Caudate nucleus (tissue), 63 donors: ENCODE measurements at places on chromosomes 4 and X.

DNA sequence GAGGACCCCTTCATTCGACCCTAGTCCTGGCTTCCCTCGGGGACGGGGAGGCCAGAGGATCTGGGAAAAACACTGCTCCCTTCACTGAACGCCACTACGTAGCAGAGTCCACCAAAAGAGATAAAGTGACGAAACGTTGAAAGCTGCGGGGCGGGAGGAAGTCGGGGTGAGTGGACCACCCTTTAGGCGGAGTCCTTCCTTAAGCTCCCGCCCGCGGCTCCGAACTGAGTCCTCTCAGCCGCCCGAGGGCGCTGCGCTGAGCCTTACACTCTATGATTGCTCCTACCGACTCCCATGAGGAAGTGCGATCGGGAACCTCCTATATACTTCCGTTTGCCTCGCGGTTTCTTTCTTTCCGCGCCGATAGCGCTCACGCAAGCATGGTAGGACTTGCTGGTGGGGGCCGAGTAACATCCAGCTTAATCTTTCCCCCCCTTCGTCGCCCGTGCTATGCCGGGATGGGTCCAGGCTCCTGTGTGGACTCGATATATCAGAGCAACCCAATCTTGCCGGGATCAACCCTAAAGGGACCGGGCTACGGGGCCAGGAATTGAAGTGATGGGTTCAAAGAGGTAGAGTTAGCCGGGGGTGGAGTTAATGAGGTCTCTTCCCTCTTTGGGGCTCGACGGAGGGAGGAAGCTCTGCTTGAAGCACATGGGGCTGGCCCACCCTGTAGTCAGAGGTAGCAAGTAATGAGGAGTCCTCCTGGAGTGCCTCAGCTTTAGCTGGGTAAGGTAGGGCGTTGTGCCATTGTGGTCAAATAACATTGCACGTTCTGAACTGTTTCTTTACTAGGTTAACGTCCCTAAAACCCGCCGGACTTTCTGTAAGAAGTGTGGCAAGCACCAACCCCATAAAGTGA is at the start of gene RPL36A:
RPL36A (plus strand) TSS at position 348 of the 862 bp plus-strand sequence; CDS start at position 381, 33 bp downstream.
- peak; percentile 87 for DNase-seq

DNA sequence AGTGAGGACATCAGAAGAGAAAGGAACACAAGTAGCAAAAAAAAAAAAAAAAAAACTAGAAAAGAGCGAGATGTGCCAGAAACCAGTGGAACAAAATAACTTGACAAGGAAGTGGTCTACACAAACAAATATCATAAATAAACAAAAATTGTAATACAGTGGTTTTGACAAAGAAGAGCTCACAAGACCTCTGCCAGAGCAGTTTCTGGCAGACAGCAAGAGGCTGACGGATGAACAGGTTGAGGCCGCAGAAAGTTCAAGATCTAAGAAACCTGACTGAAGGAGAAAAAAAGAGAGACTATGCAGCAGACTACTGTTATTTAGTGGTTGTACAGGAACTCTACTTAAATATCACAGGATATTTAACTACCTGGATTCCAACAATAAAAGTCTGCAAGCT is 66.2 kb downstream of the MAB21L2 start:
- no peak for DNase-seq

DNA sequence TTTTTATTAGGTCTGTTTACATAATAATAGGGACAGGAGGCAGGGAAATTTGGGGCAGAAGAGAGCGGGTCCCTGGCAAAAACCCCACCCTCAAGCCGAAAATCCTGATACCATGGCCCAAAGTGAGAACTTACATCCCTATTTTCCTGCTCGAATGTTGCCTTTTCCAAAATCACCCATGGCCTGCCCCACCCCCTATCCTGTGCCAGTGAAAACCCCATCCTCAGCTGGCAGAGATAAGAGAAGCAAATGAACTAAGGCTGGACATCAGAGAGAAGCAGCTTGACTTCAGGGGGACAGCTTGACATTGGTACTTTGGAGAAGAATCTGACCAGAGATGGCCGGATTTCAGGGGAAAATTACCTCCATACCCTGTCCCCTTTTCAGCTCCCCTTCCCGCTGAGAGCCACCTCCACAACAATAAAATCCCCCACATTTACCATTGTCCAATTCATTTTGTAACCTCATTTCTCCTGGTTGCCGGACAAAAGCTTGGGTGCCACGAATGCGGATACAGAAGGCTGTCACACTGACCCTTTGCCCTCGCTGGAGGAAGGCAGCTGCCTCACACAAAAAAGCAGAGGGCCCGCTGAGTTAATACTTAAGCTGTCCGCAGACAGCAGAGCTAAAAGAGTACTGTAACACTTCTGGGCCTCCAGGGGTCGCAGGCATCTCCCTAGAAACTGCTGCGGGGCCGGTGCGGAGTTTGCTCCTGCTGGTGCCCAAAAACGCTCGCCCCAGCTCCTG is 196.2 kb downstream of the SNCA start:
- no peak for DNase-seq

DNA sequence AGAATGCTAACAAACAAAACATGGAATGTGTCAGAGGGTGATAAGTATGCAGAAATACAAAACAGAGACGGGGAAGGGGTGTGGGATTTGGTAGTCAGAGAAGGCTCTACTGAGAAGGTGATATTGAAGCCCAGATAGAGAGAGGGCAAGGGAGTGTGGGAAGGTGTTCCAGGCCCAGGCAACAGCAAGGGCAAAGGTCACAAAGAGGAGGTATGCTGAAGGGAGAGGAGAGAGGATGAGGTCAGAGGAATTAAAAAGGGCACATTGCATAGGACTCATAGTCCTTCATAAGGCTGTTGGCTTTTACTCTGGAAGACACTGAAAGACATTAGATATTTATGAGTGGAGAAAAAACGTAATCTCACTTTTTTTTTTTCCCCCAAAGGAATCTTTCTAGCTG is 82.6 kb upstream of the TNIP3 start:
- no peak for DNase-seq

DNA sequence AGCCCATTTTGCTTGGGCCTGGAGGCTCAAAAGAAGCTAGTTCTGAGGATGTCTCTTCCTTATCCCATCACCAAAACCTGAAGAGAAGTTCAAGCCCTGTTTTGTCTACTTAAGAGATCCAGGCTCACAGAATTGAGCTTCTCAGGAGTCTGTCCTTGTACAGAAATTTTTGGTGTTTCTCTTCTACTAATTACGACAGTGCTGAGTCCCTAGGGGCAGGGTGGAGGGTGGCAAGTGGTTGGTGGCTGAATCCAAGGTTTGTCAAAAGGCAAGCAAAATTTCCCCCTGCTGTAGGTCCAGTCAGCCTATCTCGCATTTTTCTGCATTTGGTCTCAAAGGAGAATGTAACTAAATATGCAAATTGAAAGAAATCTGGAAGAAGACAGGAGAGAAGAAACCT is 377.9 kb downstream of the SMARCA1 start:
- DNase-seq: no peak

GRCh38 chr4:25211721-25212120 is 22.1 kb upstream of the PI4K2B start:
- DNase-seq: no peak

- DNase-seq: no peak
Measured at GRCh38 chr4:93317561-93317960, 511.0 kb upstream of the ATOH1 start.

DNA sequence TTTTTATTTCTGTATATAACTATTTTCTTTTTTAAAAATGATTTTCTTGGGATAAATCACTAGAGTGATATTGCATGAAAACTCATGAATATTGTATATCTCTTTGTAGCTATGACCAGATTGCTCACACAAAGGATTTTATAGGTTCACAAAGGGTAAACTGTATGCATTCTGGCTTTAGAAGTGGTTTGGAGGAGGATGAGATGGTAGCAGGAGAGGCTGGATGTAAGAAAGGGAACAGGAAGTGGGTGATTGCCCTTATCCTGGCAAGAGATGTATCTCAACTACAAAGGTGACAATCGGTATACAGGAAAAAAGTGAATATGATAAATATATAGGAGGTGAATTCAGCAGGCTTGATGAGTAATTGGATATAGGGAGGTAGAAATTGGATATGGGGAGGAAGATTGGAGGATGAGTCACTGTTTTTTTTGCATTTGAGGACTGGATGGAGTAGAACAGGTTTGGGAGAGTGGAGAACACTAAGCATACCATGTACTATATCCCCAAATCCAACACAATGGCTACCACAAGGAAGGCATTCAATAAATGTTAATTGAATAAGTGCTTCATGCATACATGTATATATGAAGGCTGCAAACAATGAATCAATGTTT is 9.9 kb downstream of the FGG start:
- no peak for DNase-seq

GRCh38 chrX:72094894-72095293 is 36.8 kb downstream of the RTL5 start:
- no peak for DNase-seq

DNA sequence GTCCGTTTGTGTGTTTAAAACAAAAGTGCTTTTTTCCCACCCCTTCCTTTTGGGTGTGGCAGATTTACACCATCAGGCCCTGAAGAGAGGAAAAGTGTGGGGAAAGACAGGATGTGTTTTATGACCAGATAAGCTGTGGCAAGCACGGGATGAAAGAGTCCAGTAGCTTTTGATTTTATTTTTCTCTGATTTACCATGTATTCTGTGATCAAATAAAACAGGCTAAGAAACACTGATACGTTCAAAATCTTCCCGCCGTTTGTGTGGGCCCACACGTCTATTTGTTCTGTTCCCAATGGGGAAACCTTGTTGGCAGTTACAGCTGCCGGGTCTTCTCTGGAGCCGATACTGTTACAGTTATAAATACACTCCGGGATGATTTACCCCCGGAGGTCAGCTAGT is 10.8 kb downstream of the LRP2BP start:
- no peak for DNase-seq

GRCh38 chr4:6172093-6172926 is 28.0 kb downstream of the JAKMIP1 start:
- DNase-seq: no peak

- DNase-seq: peak; percentile 3
Measured at GRCh38 chrX:130878350-130879341, 24.4 kb downstream of the ENOX2 start.

GRCh38 chrX:39642071-39642470 is 455.7 kb downstream of the BCOR start:
- no peak for DNase-seq

DNA sequence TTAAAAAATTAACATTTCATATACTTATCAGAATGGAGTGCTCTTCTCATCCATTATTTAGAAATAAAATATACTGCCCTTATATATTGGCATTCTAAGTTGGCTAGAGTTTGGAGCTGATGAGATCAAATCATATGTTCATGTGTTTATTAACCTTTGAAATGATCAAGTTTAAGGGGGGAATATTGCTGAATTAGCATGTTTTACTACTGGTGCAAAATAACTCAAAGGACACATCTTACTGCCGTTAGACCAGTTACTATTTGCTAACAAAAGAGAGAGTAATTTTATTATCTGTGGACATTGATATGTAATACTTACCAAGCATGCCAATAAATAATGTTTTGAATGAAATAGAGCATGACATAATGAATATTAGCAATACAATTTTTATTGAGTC is 901.0 kb downstream of the CCSER1 start:
- DNase-seq: no peak

- DNase-seq: peak; percentile 85
Measured at GRCh38 chr4:6783111-6783981, 819 bp downstream of the KIAA0232 start.

DNA sequence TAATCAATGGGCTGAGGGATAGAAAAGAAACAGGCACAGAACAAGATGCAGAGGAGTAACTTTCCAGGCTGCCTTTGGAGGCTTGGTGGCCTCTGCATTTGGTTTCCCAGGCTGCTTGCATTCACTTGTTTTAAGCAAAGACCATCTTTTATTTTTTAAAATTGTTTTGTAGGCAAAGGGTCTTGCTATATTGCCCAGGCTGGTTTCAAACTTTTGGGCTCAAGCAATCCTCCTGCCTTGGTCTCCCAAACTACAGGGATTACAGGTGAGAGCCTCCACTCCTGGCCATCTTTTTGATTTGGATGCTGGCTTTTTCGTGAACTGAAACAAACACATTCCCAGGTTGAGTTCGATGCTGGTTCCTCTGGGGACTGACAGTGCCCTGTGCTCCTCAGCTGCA is 74.1 kb downstream of the SLC9A6 start:
- no peak for DNase-seq

DNA sequence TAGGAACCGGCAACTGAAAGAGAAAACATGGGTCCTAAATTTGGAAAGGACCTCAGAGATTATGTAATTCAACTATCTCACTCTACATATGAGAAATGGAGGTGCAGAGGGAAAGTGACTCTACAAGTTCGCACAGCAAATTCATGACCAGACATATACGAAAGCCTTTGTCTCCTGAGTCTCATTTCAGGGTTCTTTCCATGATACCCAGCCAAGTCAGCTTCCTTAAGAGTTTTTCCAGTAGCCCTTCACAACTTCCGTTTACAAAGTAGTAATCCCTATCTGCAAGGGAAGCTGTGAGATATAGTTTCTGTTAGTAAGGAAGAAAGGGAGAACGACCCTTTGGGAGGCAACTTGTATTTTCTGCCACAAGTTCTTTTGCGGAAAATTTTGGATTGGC is 110.6 kb downstream of the TEX13A start:
- no peak for DNase-seq

GRCh38 chr4:120871173-120871572 is 51.4 kb downstream of the PRDM5 start:
- DNase-seq: no peak

- DNase-seq: no peak
Measured at GRCh38 chr4:74539044-74539790, 94.3 kb downstream of the AREG start.

DNA sequence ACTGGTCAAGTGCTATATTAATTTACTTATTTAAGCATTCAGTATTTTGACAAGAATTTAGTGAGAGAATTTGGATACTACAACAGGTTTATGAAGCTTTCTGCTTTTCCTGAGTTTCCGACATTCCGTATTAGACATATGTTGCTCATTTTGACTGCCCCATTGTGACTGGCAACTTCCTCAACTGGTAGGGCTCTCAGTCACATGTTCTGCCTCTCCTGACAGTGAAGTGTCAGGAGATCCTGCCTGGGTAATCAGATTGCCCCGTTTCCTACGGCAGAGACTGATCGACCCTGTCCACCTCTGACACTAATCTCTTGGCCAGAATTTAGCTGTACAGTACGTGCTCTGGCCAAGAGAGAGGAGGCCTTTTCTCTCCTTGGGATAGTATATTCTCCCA is 49.5 kb downstream of the CLNK start:
- DNase-seq: no peak

- DNase-seq: no peak
Measured at GRCh38 chr4:173560896-173561295, 30.9 kb upstream of the HAND2 start.

GRCh38 chr4:67879486-67879885 is 4.3 kb downstream of the TMPRSS11D start:
- DNase-seq: no peak

DNA sequence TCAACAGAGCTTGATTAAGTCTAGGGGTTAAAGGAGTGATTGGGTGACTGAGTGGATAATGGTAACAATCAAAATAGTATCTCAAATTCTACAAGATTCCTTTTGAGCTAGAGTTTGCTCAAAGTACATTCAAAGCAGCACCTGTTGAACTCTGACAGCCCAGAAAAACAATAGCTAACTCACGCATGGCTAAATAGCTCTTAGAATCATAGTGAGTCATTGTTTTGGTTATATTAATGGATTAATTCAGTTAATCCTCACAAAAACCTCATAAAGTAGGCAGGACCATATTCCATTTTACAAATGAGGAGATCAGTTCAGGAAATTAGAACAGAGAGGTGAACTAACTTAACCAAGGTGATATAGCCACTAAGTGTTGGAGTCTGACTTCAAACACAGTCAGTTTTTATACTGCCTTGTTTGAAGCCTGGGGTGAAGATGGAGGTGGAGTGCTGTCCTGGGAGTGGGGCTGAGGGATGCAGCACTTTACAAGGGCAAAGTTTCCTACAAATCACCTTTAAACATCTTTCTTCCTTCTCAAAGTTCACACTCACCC is 35.9 kb upstream of the PPM1K start:
- no peak for DNase-seq
